Purkinje cell (primary cell): ENCODE measurements at places on chromosomes 11 and 22. TPM values are rescaled to one million over a fixed set of nuclear protein-coding genes. Genes with fewer than 3 reads are reported as not detected.

The FDXACB1 gene
- polyA plus RNA-seq: 1.7 and 3.2 TPM in 2 replicates

The ZNF214 gene
- polyA plus RNA-seq: 4.1 and 5.0 TPM in 2 replicates

The PLEKHB1 gene
- polyA plus RNA-seq: 18.4 and 19.2 TPM in 2 replicates

The BARX2 gene
- 0.27 TPM in 1 of 2 replicates, not detected in the other for polyA plus RNA-seq

The TESMIN gene
- polyA plus RNA-seq: 2.2 and 2.4 TPM in 2 replicates

The GAL3ST1 gene
- polyA plus RNA-seq: 0.15 TPM in 1 of 2 replicates, not detected in the other

The SYCE3 gene
- polyA plus RNA-seq: 30.9 and 43.1 TPM in 2 replicates

The HYLS1 gene
- polyA plus RNA-seq: 12.5 and 15.8 TPM in 2 replicates

The CD3G gene
- not detected in 2 replicates for polyA plus RNA-seq

The SLCO2B1 gene
- 0.14 and 0.81 TPM in 2 replicates for polyA plus RNA-seq

The DMC1 gene
- polyA plus RNA-seq: 0.23 TPM in 1 of 2 replicates, not detected in the other

The IGSF22 gene
- 1.8 and 1.9 TPM in 2 replicates for polyA plus RNA-seq

The SAA1 gene
- not detected in 2 replicates for polyA plus RNA-seq

The F2 gene
- not detected in 2 replicates for polyA plus RNA-seq

The CNGA4 gene
- polyA plus RNA-seq: not detected in 2 replicates

The AASDHPPT gene
- polyA plus RNA-seq: 107 and 159 TPM in 2 replicates

The GTPBP1 gene
- 0.63 and 1.3 TPM in 2 replicates for polyA plus RNA-seq

The NEFH gene
- polyA plus RNA-seq: 343 and 353 TPM in 2 replicates

The C11orf97 gene
- polyA plus RNA-seq: not detected in 2 replicates

The KDM4E gene
- polyA plus RNA-seq: not detected in 2 replicates

The MUC5B gene
- polyA plus RNA-seq: not detected in 2 replicates

The SCGB2A2 gene
- polyA plus RNA-seq: not detected in 2 replicates

The LDHAL6A gene
- 0.15 TPM in 1 of 2 replicates, not detected in the other for polyA plus RNA-seq
